ENCODE measurements at places on chromosomes 2 and 18.
A peak's percentile ranks its signal among the peaks of the same experiment; 100 is the strongest.

- no peak for DNase-seq
Measured at GRCh38 chr2:201656102-201656501, 12.8 kb upstream of the TMEM237 start.

- no peak for DNase-seq
Measured at GRCh38 chr2:10284108-10284870, 18.4 kb upstream of the HPCAL1 start.

- no peak for DNase-seq
Measured at GRCh38 chr2:88601286-88601685, 26.0 kb downstream of the EIF2AK3 start.

DNA sequence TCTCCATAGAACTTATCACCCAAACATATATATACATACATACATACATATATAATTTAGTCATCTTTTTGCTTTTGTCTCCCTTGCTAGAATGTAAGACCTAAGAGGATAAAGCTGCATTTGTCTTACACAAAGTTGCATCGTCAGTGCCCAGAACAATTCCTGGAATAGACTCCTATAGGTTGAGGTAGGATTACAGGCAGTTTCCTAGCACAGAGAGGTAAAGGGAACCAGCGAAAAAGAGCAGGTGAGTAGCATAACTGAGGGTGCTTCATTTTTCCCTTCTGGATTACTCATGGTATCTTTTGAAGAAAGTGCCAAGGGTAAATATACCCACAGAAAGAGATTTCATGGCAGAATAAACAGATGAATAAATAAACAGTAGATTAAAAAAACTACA is 68.1 kb upstream of the AMMECR1L start:
- no peak for DNase-seq

DNA sequence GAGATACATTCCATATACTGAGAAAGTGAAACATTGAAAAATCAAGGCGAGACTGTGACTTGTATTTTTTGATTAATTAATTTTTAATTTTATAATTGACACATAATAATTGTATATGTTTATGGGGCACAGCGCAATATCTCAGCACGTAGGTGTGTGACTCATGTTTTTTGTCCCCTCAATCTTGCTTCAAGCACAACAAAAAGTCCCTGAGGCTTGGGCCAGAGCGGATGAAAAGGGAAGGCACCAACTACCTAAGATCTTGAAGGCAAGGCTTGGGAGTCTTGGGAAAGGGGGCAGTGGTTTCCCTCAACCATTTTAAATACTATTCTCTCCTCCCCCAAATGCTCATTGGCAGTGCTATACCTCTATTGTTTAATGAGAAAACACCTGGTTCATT is 9.9 kb downstream of the SGPP2 start:
- no peak for DNase-seq

DNA sequence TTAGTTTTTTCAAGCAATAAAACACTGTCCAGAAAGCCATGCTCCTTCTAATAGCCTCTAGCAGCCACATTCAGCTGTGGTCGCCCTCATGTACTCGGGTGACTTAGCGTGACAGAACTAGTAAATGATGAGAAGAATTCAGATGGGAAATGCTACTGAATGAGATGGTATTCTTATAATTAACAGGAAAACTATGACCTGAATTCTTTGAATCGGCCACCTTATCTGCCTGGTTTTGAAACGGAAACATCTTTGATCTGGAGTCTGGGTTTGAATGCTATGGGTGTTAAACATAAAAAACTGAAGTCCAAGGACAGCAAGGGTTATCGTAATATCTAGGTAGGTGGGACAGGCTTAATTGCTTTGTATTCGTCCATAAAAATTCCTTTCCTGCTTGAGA is 138.8 kb upstream of the DNMT3A start:
- no peak for DNase-seq

- no peak for DNase-seq
Measured at GRCh38 chr2:103132536-103133217, 370.8 kb downstream of the TMEM182 start.

- no peak for DNase-seq
Measured at GRCh38 chr2:113166187-113166645, 7.6 kb upstream of the PSD4 start.

DNA sequence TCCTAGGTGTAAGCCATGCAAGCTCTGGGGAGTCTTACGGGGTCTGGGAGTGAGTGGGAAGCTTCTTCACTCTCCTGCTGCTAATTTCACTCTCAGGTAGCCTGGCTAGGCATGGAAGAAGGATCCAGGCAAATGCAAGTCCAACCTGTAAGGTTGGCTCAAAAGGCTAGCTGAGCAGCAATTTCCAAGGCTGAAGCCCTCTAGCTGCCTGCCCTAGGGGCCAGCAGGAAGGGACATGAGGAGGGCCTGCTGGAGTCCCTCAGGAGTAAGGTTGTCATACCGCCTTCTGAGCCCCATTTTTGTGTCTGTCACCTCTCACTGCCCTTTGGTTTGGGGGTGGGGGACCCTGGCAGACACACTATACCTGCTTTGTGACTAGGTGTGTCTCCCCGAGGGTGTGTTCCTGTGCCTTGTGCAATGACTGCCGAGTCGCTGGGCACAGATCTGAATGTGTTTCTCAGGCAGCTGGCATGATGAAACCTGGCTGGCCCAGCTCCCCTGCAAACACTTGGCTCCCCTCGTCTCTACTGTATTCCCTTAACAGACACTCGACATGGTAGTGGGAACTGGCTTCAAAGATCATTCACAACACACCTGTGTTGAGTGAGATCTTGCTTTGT is 123.9 kb upstream of the FAM136A start:
- no peak for DNase-seq

DNA sequence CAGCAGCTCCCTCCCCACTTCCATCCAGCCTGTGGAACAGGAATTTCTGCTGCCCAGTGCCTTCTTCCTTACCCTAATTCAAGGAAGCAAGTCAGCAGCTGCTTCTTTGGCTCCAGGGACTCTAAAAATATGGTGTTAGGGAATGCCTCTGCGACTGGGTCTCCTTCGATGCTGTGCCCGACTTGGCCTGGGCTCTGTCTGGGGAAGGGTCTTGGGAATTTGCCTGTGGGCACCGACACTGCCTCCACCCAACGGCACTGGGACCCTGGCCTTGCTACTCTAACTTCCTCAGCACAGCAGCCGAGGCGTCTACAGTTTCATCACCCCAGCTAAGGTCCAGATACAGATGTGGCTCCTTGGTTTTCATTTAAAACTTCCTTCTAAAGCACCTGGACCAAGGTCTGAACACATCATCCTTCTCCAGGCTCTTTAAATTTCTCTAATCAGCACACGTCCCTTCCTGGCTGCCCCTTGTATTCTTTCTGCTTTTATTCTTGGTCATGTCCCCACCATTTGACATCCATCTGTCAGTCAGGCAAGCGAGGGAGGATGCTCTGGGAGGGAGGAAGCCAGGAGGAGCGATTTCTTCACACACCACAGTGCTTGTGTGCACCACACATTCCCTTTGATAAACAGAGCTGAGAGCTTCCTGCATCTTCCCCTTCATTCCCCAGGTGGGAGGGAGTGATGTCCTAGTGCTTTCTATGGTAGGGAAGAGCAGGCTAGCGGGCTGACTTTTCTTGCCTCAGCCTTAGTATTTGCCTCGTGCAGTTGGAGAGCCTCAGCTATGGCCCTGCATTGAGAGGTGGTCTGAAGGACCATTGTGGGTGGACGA is 6.8 kb downstream of the LBH start:
- DNase-seq, result no peak

DNA sequence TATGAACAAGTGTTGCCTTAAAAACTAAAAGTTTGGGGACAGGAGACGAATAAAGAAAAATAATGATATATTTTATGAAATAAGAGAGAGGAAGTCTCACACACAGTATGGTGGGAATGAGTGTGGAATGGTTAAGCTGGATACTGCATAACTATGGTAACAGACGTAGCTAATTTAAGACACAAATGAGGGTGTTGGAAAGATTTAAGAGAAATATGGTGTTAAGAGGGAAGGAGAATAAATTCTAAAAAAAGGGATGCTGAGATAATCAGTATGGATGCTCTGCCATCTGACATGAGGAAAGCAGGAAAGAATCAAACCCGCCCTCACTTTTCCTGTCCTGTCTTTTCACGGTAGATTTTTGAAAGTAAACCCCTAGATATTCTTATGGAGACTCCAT is 10.6 kb downstream of the ADD2 start:
- no peak for DNase-seq

DNA sequence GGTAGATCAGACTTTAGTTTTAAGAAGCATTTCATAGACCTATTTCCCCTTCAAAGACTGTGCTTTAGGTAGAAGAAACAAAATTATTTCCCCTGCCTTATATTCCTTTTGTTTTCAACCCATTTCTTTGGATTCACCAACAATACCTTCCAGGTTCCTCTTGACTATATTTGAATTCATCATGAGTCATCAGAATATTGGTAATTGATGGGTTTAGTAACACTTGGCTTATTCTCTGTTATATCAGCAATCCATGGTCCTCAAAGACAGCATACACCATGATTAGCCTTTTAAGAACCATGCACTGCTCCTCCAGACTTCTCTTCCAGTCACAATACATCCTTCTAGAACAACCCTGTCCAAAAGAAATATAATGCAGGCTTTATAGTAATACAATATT is 83.0 kb upstream of the NOSTRIN start:
- DNase-seq, result no peak

DNA sequence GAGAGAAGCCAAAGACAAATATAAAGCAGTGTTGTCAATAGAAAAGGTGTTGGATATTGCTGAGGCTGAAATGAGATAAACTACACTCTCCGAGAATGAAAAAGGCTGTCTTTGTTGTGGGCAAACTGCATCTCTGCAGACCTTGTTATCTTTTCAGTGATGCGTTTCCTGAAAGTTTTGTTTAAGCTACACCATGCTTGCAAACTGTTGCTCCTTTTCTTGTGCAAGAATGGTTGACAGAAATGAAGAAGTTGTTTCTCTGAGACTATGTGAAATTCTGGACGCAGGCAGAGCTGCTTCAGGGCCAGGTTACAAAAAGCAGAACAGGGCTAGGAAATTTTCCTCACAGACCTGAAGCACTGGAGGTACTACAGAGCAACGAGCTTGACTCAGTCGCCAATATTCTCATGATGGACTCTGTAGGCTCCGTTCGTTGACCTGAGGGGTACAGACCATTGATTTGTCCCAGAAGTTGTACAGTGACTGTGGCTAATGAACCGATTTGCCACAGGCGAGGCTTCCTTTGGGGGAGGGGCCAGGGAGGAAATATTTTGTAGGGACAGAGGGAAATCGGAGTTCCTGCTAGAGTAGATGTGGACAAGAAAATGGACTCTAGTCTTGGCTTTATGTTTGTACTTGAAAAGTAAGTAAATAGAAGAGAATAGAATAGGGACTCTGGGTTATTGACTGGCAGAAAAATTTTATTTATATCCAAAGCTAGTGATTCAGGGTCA is 3.5 kb upstream of the ATL2 start:
- no peak for DNase-seq

DNA sequence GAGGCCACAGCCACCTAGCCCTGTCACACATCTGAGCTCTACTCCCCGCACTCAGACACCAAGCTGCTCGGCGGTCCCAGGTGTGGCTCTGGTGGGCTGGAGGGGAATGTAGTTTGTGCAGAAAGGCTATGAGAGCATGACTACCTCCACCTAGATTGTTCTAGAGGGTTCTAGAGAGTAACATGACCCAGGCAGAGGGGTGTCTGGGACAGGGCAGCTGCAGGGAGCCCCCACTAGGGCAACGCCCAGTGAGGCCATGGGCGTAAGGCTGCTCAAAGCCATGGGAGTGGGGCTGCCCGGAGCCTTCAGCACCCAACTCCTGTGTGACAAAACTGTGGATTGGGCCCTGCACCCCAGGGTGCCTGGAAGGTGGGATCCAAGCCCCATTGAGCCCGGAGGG is 511.4 kb upstream of the MYT1L start:
- DNase-seq, result peak; percentile 1

Measured in activated CD4-positive, alpha-beta T cell treated with anti-CD3 and anti-CD28 coated beads for 1 hour (primary cell).